ENCODE measurements at places on chromosomes 1 and 21. TPM values are rescaled to one million over a fixed set of nuclear protein-coding genes. Genes with fewer than 3 reads are reported as not detected.

DNA sequence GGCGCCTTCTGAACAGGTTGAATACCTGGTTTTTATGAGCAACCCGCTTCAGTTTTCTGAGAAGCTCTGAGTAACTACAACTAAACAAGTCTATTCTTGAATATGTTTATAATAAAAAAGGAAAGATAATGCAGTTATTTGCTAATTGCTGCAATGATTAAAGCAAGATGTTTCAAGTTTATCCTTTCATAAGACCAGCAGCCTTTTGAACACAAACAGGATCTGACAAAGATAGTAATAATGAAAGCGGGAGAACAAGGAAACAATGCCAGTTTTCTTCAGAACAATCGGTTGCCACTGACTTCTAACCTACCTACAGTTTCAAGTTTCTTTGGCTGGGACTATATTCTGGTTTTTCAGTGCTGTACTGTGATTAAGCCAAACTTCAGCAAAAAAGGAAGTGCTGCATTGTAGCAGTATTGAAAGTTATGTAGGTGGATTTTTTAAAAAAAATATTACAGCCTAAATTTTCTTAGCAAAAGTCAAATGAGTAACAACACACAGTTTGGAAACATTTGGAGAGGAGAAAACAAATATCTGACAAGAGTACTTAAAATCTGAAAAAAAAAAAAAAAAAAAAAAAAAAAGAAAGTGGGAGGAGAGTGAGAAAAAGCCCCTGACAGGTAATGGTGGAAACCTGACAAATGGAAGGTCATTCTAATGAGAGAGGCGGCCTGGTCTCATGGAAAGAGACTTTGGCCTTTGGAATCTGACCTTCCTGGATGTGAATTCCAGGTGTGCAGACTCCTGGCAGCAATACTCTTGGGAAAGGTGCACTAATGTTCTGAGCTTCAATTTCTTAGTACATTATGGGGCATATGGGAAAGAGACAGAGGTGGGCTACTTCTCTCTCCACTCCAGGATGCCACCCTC is 11.4 kb downstream of the KCNJ15 start:
- DNase-seq, result no peak

DNA sequence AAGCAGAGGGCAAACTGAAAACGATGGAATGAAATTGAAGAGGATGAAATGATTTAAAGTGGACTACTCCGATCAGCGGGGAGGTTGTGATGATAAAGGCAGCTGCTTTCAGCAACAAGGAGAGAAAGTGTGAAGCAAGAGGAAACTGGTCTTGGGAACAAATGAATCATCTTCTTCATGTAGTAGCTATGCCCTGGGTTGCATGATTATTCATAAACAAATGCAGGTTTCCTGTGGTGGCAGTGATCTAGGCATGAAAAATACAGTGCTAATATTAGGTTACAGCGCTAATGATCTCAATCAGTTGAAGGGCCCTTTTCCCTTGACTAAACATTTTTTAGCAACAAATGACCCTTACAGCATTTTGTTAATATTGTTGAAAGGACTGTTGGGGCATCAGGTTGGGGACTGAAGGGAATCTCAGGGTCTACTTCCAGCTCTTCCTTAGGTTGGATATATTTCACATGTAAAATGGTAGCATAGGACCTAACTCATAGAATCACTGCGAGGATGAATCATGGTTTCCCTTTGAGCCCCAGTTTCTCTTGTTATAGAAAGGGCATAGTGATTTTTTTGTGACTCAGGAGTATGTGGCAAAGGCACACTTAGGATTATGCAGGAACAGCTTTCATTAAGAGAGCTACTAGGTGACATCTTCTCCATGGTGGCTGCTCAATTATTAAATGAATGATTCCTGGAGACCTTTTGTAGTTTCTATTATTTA is 1.9 kb upstream of the ZFYVE9 start:
- peak; percentile 81 for DNase-seq

DNA sequence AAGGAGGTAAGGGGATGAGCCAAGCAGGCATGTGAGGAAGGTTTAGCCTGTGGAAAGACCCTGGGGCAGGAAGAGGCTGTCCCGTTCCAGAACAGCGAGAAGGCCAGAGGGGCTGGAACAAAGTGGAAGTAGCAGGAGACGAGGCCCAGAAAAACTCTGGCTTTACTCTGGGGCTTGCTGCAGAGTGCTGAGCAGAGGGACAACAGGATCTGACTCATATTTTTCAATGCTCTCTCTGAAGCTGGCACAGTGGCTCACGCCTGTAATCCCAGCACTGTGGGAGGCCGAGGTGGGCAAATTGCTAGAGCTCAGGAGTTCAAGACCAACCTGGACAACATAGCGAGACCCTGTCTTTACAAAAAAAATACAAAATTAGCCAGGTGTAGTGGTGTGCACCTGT is 52.4 kb upstream of the PAX7 start:
- no peak for DNase-seq

- DNase-seq, result no peak
Measured at GRCh38 chr1:231976231-231976630, 349.6 kb downstream of the DISC1 start.

DNA sequence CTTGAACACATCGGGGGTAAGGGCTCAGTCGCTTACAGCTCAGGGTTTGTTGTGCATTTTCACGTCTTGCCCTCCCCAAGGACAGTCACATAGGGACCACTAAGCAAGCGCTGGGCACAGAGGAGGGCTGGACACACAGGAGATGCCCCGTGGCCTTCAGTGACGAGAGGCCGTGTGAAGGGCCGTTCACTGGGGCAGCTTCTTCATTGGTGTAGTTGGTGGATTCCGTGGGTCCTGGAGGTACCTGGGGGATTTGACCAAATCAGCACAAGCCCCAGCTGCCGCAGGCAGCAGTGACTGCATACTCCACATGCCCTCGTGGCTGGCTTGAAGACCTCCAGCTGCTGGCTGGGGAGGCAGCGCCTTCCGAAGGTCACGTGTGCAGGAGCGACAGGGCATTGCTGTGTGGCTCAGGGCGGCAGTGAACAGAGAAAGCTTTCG is 100.8 kb upstream of the C1orf174 start:
- DNase-seq, result no peak

- no peak for DNase-seq
Measured at GRCh38 chr1:172269084-172269483, 151.4 kb upstream of the C1orf105 start.

GRCh38 chr1:114517348-114517747 is 6.3 kb upstream of the TRIM33 start:
- no peak for DNase-seq

DNA sequence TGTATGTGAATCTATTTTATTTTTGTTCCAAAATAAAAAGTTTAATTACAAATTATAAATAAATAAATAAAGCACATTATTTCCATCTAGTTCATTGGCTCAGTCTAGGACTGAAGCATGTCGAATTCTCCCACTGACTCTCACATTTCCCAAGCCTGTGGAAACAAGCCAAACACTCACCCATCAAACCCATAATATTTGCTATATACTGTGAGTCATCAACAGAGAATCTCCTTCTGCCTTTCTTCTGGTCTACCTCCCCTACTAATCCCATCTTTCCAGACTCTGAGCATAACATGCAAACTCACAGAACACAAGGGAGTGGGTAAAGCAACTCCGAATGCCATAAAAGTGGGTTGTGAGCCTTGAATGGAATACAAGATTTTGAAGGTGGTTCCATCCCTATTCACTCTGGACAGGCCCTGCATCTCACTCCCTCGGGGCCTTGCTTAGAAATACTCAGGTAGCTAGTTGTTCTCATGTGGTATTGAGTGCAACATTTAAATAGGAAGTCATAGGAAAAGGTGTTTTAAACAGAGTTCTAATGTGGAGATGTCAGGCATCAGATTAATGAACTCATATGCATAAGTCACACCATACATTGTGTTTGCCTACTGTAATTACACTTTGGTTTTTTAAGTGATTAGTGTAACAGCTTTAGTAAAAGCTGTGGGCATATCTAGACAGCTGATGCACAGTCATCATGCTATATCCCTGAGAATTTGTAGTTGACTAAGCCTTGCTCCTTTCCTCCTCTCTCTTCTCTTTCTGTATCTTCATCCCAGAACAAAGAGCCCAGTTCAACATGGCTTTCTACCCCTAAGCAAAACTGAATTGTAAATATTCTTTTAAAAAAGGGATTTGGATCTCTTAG is 47.0 kb downstream of the F5 start:
- peak; percentile 83 for DNase-seq

DNA sequence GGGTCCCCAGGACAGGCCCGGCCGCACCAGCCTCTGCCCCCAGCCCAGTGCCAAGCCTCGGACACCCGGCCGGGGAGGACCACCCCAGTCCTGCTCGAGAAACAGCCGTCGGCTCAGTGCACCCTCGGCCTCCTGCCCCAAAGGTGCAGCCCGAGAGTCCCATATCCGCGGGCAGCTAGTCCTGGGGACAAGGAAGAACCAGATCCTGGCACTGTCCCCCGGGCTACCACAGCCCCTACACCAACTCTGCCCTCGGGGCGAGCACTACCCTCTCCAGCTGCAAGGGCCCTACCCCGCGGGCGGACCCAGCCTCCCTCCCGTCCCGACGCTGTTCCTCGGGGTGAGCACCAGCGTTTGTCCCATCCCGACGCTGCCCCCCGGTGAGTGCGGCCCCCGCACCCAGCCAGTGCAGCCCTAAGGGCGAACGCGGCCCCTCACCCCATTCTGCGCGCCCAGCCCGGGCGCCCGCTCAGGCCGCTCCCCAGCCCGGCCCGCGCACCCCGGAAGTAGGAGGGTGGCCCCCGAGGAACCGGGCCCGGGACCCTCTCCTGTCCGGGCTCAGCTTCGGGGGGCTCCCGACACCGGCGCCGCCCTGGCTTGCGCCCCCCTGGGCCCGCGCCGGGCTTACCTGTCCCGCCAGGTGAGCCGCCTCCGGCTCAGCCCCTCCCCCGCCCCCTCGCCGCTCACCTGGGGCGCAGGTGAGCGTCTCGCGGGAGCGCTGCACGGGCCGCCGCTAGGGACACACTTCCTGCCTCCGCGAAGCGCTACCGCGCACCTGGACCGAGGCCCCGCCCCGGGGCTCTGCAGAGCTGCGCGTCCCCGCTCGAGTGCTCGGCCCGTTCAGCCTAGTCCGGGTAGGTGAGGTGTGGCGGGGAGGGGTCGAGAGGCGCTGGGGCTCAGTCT is at the start of gene KDF1:
TSS of gene KDF1 (minus strand) at position 747 of the 903 bp plus-strand sequence. CDS start 8,088 bp downstream, outside the sequence.
- DNase-seq, result no peak

DNA sequence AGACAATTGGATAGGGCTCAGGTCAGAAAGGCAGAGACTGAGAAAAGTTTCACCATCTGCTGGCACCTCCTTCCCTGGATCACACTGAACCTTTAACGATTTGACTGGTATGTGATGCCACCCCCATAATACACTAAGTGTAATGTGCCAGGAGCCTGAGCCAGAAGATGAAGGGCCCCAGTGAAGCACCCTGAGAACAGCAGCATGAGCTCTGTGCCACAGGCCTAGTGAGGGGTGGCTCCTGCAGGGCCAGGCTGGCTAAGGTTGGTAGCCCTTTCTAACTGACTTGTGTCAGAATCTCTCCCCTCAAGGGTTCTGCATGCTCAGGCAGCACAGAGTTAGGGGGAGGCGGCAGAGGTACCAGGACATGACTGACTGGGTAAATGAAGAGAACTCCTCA is 38.9 kb downstream of the ARHGEF11 start:
- no peak for DNase-seq

GRCh38 chr1:219299420-219299819 is 125.7 kb downstream of the LYPLAL1 start:
- no peak for DNase-seq

DNA sequence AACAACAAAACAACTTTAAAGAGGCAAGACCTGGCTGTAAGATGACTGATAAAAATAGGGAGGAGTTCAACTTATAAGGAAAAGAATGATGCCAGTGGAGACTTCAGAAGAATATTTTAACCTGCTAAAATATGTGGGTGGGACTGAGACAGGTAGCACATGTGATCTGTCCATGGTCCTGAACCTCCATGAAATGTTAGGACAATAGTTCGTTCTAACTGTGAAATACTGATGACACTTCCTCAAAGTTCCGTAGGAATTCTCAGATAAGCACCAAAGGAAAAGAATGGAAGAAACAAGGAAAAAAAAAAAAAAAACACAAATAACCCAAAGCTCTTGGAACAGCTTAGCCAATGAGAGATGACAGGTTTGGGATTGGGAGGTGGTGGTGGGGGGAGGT is 44.7 kb downstream of the CDC42BPA start:
- DNase-seq, result no peak

GRCh38 chr1:85478366-85478765 is 13.4 kb upstream of the DDAH1 start:
- DNase-seq, result no peak

DNA sequence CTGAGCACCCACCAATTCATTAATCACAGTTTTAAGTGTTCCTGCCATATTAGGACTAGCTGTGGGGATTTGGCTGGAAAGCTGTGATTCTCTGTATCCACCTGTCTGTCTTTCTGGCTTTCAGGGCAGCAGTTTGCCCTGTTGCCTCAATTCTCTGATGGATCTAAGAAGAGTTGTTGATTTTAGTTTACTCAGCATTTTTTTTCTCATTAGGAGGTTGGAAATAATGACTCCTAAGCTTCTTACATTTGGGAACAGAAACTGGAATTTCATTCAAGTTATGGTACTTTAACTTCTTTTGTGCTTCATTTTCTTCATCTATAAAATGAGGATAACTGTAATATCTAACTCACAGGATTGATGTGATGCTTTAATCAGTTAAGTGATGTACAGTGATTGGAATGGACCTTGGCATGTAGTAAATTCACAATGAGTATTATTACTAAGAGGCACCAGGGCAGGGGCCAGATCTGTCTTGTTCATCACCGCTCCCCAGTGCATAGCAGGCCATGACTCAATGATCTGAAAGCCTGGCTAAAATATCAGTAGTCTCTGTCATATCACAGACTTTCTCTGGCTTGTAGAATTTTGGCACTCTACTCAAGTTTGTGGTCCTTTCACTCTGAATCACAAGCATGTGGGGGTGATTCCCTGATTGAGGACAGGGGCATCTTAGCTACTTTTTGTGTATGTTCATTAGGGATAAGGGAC is 51.4 kb upstream of the GREM2 start:
- no peak for DNase-seq

DIPK1A gene
- 25.7 TPM for total RNA-seq

RPTN gene
- not detected for total RNA-seq

FNDC5 gene
- 0.15 TPM for total RNA-seq

S100A9 gene
- 0.74 TPM for total RNA-seq

CFHR1 gene
- total RNA-seq, result 0.39 TPM

ADAMTS4 gene
- not detected for total RNA-seq

C1orf56 gene
- 2.7 TPM for total RNA-seq

SHISAL2A gene
- total RNA-seq, result not detected

VWA5B1 gene
- total RNA-seq, result not detected

Measured in H4 (cell line).